ENCODE measurements at places on chromosomes 6 and 20. TPM values are rescaled to one million over a fixed set of nuclear protein-coding genes. Genes with fewer than 3 reads are reported as not detected.

Gene CST9L
- not detected for total RNA-seq

Gene FAM209A
- total RNA-seq, result 0.55 TPM

Gene RNF217
- total RNA-seq, result 6.3 TPM

Gene MUCL3
- 0.08 TPM for total RNA-seq

Gene WFDC5
- not detected for total RNA-seq

Gene TDP2
- total RNA-seq, result 31.0 TPM

Gene ZSCAN12
- 2.1 TPM for total RNA-seq

Gene SIRPG
- total RNA-seq, result not detected

Gene CST5
- total RNA-seq, result not detected

Data from A549 treated with ZK216348 at 1 μM for 4 hours (cell line).